ENCODE measurements at places on chromosomes 7 and 10.

DNA sequence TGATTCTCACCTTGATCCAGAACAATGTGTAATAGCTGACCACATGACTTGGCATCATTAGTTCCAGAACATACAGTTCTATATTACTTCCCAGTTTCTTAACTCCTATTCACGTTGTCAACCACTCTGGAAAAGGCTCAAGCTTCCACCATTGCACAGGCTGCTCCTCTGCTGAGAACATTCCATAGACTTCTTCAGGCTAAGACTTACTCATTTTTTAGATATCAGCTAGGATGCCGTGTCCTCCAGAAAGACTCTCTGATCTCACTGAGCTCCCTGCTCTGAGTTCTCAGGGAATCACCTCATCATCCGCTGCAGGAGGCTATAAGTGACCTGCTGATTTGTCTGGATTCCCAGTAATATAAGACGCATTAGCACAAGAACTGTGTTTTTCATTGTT lies 73.1 kb downstream of the HTR7 start:
- DNase-seq = no peak

DNA sequence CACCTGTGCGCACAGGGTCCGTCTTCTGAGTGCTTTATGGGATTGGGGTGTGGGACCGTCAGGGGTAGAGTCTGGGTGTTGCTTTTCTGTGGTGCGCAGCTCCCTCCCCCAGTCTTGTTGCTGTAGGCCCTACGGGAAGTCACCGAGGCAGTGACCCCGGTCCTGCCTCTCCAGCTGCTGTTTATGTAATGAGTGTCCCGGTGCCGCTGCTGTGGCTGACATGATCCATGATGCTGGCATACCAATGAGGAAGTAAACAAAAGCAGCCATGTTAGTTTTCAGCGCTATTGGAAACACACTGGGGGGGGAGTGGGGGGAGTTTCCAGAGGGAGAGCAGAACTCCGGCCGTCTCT lies 1.1 kb downstream of the TRIM8 start:
- DNase-seq = peak; percentile 36

- no peak for DNase-seq
These were observed 161.9 kb downstream of the GRID1 start for GRCh38 chr10:86204421-86205305.

GRCh38 chr7:38673795-38674194 lies 42.6 kb upstream of the AMPH start:
- DNase-seq = no peak

DNA sequence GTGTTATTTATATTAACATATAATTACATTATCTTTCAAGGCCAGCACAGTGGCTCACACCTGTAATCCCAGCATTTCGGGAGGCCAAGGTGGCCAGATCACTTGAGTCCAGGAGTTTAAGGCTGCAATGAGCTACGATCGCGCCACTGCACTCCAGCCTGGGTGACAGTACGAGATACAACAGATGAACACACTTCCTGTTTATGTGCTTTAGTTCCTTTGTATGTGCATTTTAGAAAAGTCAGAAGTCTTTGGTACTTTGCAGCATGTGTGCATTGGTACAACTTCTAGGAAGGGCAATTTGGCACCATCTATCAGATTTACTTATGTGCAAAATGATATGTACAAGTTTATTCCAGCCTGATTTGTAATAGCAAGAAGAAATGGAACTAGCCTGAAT lies 13.3 kb downstream of the SLC35G1 start:
- DNase-seq = no peak

GRCh38 chr10:104774234-104774633 lies 133.1 kb downstream of the SORCS3 start:
- DNase-seq = no peak

GRCh38 chr10:96693431-96693830 lies 26.9 kb downstream of the PIK3AP1 start:
- no peak for DNase-seq

DNA sequence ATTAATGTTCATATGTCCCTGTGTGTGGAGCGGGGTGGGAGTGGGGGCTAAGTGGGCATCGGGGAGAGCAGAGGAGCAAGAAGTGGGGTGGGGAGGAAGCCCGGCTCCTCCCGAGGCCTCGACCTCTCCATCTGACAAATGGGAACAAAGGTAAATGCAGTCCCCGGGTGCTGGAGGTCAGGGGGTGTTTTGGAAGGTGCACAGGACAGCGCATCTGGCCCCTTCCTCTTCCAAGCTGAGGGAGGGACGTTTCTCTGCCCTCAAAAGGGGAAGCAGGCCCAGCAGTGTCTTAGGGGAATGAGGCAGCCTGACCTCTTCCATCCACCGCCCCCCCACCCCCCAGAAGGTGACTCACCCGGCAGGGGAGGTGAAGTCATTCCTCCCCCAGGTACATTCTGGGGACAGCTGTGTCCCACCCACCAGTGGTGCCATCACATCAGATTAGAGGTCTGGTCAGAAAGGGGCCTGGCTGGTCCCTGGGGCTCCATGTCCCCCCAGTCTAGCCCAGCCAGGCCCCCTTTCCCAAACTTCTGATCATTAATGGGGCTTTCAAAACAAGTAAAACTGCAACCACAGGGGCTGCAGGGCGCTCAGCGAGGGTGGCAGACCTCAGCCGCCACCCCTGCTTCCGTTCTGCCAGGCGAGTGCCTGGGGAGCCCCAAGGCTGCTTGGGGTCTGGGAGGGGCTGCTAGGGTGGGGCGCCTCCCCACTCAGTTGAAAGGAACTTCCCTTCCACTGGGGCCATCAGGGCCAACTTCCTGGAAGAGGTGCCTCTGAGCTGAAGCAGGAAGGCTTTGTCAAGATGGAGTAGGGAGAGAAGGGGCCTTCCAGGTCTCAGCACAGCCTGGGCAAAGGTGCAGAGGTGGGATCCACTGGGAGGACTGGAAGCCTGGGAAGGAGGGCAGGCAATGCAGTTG lies 10.8 kb downstream of the LFNG start:
- no peak for DNase-seq
